NAMALWA (cell line): ENCODE measurements at places on chromosomes 4 and X.

- no peak for DNase-seq
Observed at GRCh38 chr4:54661686-54662085, 3.9 kb downstream of the KIT start.

DNA sequence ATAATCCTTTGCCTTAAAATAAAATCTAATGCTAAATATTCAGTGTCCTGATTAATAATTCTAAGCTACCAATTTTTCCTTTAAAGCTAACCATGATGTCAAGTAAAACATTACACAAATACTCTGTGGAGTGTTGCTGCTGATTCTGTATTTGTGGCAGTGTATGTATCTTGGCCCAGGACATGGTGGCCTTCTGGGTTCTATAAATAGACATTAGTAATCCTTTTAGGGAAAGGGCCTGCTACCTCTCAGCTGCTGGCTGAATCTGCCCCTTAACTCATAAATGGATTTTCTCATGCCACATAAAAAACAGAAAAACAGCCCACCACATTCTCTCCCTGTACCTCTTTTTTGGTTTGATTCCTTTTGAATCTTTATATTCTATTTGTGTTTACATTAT is 1.2 kb upstream of the XK start:
- DNase-seq: no peak

DNA sequence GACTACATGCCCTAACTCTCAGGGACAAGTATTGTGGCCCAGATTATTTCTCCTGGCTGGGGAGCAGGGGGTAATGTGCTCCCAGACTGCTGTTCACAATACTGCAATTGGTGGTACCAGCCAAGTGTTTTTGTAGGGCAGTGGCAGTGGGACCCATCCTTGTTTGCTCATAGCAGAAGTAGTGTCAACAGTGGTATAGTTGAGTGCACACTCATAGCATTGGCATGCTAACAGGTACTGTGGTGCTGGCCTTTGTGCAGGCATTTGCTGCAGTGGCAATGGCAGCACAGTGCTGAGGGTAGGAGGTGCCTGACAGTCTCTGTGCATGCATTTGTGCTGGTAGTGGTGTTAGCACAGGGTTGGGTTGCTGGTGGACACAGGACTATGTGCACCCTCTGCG is 995.0 kb downstream of the SH3BGRL start:
- no peak for DNase-seq

DNA sequence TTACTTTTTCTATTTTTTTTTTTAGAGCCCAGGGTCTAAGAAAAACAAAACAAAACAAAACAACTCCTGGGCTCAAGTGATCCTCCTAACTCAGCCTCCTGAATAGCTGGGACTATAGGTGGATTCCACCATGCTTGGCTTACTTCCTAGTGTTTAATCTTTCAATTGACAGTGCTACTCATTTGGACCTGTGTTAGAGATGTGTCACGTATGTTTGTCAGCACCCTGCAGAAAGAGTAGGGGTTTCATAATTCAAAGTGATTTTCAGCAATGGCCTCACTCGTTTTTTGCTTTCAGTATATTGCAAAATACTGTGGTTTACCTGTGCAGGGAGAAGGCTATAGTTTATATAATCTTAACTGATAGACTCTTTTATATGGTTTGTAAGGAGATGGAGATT is 71.6 kb upstream of the TEX13D start:
- no peak for DNase-seq

DNA sequence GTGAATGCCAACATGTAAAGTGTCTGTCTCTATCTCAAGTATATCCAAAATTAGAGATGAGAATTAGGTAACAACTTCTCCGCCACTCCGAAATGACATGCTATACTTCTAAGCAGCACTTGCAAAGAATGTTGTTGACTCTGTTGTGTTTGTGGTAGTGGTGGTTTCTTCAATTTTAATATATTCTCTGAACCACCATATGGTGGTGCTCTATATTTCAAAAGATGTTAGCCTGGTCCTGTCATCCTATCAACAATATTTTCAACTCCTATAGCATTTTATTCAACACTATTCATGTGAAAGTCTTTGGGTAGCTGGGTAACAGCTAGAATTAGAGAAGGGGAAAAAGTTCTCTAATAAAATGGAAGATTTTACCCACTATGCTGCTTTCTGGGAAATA is 1622.8 kb upstream of the IGFBP7 start:
- DNase-seq: peak; percentile 40

DNA sequence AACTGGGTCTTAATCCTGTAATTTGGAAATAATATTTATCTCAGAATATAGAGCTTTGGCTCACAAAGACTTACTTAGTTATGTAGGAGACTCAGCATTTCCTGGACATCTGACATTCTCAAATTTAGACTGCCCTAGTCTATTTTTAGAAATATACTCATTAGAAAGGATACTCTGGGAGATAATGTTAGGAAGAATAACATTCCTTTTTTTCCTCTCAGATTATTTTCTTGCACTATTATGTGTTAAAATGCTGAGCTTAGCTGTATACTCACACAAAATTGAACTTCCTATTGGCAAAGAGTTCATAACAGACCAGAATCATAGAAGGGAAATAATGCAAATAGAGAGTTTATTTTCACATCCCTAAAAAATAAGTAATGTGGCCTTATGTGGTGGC is 1424.9 kb upstream of the PCDH7 start:
- DNase-seq: no peak

DNA sequence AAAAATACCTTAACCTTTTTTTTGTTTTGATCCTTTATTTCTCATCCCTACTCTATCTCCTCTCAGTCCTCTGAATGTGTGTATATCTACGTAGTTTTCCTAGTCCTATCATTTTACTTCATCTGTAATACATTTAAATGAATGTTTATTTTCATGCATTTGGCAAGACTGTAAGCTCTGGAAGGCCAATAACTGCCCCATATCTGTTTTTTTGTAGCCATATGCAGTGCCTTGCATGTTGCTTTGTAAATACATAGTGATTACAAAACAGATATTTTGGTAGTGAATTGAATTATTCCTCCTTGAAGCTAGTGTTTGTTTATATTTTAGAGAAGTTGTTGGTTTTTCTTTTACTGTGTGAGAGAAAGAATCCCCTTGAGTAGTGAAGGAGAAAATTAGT is 450.2 kb downstream of the PCDH18 start:
- no peak for DNase-seq

DNA sequence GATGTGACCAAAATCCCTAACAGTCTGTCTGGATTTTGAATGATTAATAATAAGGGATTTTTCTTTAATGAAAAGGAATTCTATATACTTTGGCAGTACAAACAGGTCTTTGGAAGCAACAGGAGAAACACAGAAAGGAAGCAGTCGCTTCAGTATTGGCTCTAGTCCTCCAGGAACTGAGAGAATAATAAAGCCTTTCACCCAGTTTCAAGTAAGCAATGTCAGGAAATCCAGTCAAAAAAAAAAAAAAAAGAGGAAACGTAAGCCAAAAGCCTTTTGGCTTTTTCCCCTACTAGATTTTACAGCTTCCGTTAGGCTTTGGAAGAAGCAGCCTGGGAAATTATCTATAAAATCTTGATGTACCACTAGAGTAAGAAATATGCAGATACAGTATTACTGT is 61.7 kb upstream of the HDAC8 start:
- DNase-seq: no peak

- DNase-seq: no peak
Observed at GRCh38 chr4:8739820-8740665, 131.6 kb downstream of the HMX1 start.

DNA sequence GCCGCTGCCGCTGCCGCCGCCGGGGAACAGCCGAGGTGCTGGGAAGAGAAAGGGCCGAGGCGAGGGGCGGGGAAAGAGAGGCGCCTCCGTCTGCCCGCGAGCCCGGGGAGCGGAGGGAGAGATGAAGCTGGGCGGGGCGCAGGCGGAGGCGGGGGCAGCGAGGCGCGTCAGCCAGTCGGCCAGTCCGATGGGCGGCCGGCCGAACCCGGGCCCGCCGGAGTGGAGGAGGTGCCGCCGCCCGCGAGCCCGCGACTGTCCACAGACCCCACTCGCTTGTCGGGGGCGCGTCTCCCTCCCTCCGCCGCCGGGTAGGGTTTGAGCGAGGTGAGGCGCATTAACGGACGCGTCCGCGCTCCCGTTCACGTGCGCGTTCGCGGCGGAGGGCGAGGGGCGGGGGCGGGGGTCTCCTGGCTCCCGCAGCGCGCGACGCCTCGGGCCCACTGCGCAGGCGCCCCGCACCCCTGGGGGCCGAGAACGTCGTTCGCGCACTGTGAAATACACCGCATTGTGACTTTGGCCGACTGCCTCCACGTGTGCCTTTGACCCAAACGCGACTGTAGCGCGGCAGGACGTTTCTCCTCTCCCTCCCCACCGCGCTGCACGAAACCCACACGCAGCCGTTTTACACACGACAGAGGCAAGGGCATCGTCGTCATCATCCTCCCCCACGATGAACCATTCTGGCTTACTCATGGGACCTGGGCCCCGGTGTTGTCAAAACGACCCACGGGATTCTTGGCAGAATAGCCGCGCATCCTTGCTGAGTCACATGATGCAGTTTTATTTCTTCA is at the start of gene NUDT11:
TSS of gene NUDT11 (minus strand) at position 92 of the 791 bp plus-strand sequence. CDS start 148 bp downstream, outside the sequence.
- no peak for DNase-seq

DNA sequence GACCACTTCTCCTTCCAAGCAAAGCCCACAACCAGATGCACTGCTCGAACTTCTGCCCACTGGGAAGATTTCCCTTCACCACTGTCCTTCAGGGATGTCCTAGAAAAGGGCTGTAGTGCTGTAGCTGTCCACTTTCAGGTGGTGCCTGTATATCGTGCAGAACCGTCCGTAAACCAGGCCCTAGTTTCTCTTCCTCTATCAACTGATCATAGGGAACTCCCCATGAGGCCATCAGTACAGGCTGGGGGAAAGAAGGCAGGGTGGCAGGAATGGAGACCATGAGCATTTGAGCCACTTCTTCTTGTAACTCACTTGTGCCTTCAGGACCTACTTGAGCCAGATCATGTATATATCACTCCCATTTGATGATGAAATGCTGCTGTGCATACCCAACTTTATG is 57.3 kb upstream of the FAM9B start:
- DNase-seq: no peak
